Stimulated activated CD4-positive, alpha-beta T cell treated with anti-CD3 and anti-CD28 coated beads, TNF-alpha, amount 100 ng/mL, for 4 hours (primary cell): ENCODE measurements at places on chromosomes 3 and 15.

DNA sequence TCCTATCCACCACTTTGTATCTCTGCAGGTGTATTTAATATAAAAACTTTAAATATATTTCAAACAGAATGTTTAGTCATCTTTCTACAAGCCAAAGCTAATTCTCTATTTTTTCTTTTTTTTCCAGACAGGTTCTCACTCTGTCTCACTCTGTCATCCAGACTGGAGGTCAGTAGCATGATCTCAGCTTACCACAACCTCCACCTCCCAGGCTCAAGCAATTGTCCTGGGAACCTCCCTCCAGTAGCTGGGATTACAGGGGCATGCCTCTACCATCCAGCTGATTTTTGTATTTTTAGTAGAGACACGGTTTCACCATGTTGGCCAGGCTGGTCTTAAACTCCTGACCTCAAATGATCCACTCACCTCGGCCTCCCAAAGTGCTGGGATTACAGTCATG, 202.6 kb downstream of the VGLL3 start:
- no peak for DNase-seq

GRCh38 chr15:90885432-90886290, 1.4 kb downstream of the FES start:
- peak; percentile 56 for DNase-seq

DNA sequence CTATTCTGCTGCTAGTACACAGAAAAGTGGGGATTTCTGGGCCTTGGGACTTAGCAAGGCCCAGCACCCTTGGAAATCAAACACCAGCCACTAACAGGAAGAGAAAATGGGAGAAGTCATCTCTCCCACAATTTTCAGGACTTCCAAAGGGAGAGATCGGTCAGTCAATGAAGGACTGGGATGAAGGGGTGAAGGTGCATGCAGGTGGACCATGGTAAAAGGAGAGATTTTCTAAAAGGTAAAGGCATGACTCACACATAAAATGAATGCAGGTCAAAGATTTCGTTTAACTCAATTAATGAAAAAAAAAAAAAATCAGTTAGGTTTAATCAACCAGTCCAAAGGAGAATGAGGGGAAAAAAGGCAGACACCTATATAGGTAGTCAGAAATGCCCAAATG, 176.4 kb upstream of the PROK2 start:
- DNase-seq: no peak

DNA sequence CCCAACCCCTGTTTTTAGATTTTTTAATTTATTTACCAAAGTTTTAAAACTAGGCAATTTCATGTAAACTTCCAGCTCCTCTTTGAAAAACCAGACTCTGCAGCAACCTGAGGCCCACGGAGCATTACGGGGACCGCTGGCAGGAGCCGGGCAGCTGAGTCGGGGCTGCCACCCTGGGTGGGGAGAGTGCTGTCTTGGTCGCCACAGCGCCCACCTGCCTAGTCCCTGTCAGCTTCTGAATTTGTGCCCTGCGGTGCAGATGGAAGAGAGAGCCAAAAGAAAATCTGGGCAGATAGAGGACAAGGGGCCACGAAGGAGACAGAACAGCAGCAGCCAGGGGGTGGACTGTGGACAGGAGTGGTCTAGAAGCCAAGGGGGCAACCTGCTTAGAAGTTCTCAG, 34.6 kb downstream of the PXYLP1 start:
- DNase-seq: no peak

DNA sequence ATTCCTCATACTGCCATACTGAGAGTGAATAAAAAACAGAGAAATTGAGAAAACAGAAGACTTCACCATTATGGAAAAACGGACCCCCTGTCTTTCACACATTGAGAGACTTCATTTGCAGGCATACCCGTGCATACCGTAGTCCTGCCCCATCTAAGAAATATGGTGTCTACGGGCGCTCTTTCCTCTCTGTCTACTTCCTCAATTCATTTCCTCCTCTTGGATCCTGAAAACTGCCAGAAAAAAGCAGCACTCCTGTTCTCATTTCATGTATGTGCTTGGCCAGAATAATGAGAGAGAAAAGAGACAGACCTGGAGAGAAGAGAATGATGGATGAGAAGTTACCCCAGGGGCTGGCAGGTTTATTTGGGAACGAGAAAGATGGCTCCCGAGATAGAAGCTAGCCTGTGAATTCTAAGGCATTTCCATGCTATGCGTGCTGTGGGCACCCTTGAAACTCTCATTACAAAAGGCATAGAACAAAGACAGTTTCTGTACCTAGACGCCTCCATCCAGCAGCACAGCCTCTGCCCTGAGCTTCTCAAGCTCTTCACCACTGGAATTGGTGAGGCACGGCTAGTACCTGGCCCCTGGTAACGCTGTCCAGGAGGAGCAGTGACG, 62.5 kb upstream of the EPHB3 start:
- DNase-seq: no peak

GRCh38 chr15:93359425-93360131, 270.6 kb upstream of the RGMA start:
- no peak for DNase-seq

GRCh38 chr3:138775254-138775595, 59.5 kb downstream of the PIK3CB start:
- no peak for DNase-seq
